H7 (cell line): ENCODE measurements at places on chromosomes 16 and 17.

DNA sequence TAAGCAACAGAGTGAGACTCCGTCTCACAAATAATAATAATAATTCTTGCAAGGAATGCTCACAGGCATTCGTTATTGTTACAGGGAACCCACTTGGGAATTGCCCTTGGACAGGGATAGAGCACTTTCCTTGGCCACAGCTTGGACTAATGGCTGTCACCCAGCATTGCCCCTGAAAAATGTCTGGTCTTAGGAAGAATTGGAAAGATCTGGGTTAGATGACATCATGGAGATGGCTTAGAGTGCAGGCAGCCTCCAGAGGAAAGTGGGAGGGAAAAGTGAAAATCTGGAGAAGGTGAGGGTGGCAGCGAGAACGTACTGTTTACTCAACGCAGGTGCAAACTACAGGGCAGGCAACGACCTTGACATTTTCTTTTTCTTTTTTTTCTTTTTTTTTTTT is 59.3 kb upstream of the MRTFB start:
- no peak for DNase-seq

DNA sequence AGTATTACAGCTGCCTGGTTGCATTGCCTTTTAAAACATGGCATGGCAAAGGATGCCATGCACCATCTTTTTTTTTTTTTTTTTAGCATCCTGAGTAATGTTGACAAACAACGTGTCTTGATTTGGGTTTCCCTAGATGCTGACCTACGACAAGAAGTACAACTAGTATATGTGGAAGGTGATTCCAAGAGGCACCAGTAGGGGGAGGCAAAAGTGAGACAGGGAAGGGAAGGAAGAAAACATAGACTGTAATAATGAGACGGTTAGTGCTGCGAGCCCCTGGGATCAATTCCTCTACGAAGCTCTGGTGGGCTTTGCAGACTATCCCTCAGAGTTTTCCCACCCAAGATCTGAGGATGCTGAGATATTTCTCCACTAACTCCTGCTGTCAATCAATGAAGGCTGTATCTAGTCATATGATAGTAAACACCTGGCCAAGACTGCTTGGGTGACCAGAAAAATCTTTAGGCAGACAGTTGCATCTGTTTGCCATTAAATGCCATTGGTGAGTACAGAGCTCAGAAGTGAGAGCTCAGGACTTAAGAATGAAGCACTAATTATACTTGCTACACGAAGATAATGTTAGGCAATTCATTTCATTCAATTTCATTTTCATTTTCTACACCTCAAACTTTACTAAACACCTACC is 458.6 kb upstream of the GOT2 start:
- peak; percentile 54 for DNase-seq

DNA sequence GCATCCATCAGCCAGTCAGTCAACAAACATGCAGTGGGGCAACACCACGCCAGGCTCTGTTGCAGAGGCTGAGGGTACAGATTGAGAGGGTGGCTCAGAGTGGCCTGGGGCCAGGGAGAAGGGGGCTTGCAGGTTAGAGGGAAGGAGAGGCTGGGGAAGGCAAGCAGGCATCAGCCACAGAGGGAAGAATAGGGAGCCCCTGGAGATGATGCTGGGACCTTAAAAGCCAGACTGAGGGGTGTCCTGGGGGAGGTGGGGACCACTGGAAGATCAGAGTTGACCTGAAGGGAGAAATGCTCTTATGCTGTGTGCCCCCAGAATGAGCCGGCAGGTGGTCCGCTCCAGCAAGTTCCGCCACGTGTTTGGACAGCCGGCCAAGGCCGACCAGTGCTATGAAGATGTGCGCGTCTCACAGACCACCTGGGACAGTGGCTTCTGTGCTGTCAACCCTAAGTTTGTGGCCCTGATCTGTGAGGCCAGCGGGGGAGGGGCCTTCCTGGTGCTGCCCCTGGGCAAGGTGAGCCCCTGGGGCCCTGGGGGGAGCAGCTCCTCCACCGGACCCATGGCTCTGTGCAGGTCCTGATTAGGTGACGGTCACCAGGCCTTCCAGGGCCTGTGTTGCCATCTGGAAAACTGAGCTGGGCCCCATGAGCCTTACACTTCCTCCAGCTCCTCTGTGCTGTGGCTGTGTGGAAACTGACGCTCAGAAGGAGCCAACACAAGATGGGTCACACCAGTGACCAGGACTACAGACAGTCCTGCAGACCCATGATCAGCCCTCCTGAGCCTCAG is 1.7 kb downstream of the CORO1A start:
- peak; percentile 26 for DNase-seq

DNA sequence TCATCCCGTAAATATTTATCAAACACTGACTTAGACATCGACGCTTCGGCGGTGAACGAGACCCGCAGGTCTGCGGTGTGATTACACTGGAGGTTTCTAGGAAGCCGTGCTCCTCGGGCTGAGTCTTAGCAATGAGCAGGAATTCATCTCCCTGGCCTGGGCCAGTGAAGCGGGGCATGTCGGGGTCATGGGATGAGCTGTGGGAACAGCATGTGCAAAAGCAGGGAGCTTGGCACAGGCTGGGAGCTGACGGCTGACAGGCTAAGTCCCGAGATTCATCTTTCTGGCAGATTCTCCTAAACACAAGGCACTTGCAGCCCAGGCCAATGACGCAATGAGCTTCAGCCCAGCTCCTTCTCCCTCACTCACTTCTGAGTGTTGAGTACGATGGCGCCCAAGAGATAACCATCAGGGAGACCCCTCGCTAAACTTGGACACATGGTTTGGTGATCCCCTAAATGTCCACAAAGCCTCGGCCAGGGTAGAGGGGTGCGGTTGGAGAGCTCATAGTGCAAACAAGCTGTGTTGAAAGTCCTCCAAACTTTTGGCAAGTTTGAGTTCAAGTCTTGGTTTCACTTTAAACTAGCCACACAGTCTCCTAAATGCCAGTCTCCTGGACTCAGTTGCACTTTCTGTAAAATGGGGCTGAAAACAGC is 12.8 kb downstream of the CRISPLD2 start:
- no peak for DNase-seq

DNA sequence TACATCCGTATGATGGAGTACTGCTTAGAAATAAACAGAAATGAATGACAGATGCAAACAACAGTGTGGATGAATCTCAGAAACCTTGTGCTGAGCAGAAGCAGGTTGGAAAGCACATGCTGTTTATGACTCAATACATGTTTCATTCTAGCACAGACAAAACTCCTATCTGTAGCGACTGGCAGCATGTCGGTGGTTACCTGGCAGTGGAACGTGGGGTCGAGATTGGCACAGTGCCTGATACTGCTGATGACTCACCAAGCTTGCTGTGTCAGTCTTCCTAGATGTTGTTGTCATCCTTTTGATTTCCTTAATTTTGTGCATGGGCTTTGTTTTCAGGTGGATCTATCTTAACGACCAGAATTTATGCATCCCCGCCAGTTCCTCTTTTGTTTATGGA is 62.1 kb downstream of the GAN start:
- no peak for DNase-seq

GRCh38 chr16:24996301-24996700 is 18.9 kb downstream of the ARHGAP17 start:
- DNase-seq: no peak

- DNase-seq: peak; percentile 55
Measured at GRCh38 chr17:7352910-7353635, 1.1 kb downstream of the KCTD11 start.

- peak; percentile 41 for DNase-seq
Measured at GRCh38 chr17:75734674-75735294, 13.5 kb downstream of the ITGB4 start.

DNA sequence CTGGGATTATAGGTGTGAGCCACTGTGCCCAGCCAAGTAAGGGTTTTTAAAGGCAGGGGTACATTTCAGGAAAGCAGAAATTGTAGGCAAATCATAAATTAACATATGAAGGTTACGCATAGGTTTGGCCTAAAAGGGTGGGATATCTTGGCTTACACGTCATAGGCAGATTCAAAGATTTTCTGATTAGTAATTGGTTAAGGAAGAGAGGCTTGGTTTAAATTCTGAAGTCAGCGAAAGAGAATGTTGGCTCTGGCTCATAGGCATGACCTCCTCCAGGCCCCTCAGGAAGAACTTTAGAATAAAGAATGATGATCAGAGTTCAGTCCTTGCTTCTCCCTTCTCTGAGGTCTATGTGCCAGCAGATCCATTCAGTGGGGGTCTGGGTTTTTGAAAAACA is 124.8 kb upstream of the RBBP6 start:
- no peak for DNase-seq

DNA sequence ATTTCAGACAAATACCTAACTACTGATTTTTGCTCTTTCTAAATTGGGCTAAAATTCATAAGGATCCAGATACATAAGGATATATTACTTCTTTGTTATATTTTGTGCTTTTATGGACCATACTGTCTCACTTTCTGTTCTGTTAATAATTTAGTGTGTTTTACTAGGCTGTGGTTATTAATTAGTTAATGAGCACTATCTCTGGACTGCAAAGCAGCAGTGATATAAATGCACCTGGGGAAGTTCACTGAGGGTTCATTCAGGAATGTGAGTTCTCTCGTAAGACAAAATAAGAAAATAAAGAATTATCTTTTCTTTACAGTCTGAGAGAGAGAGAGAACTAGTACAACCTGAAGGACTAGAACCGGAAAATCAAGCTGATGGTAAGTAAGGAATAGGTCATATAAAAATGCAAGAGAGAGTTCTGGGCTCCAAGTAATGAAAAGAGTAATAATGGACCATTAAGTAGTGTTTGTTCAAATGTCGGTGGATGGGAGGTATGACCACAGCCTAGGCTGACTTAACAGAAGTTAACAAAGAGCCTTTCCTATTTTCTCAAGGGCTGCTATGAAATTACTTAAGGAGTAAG is 55.6 kb downstream of the IKZF3 start:
- DNase-seq: no peak

GRCh38 chr16:26316683-26317464 is 625.1 kb downstream of the HS3ST4 start:
- peak; percentile 28 for DNase-seq

GRCh38 chr16:82425661-82426060 is 201.1 kb upstream of the CDH13 start:
- no peak for DNase-seq

- peak; percentile 63 for DNase-seq
Measured at GRCh38 chr16:88434746-88435145, 18.3 kb upstream of the ZFPM1 start.

GRCh38 chr17:1906662-1907101 is 76.9 kb downstream of the RPA1 start:
- no peak for DNase-seq

- DNase-seq: peak; percentile 89
Measured at GRCh38 chr16:66961065-66961744, at the start of gene CES3. CES3 (plus strand) TSS chr16:66961266; CDS start chr16:66961308, 42 bp downstream.

DNA sequence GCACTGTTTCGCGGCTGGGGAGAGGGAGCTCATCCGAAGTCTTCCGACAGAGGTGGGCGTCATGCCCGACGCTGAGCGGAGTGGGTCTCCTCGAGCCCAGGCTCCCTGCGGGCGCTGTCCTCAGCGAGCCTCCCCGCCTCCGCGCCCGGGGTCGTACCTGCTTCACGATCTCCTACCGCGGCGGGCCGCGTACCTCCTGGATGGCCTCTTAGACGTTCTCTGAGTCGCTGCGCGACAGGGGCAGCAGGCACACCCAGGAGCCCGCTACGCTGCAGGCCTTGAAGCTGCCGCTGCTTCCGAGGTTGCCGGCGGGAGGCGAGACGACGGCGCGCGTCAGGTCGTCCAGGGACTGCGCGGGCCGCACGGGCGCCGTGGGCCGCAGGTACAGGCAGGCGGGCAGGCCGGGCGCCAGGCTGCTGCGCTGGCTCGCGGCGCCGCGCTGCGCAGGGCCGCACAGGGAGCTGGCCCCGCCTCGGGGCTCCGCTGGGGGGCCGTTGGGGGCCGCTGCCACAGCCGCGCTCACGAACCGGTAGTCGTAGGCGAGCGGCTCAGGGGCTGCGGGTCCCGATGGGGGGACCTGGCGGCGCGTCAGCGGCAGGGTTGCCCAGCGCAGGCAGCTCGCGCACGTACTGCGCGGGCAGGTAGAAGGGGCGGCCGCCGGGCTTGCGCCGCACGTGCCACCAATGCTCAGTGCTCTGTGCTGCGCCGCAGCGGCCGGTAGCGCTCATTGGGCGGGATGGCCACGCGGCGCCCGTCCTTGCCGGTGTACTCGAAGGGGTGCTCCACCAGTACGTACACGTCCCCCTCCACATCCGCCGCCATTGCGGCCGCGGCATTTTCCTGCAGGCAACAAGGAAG is 116.4 kb upstream of the SMURF2 start:
- peak; percentile 81 for DNase-seq

GRCh38 chr17:80272366-80272765 is 11.7 kb downstream of the RNF213 start:
- DNase-seq: peak; percentile 10

- no peak for DNase-seq
Measured at GRCh38 chr16:54928016-54928356, 2.7 kb upstream of the IRX5 start.

DNA sequence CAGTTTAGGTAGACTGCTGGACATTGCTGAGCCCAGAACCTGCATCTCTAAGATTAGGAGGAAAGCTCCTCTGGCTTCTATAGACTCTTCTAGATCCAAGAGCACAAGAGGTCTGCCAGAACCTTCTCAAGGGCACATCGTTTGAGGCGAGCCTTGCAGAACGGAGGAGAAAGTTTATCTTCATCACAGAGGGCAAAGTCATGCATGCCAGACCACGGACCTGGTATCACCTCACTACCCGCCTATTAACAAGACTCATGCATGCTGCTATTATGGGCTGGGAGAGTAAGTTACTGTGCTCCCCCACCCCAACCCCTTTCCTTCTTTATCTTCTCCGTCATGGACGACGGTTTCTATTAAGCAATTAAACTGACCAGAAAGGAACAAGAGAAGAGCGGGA is 23.3 kb downstream of the MYH11 start:
- DNase-seq: no peak

DNA sequence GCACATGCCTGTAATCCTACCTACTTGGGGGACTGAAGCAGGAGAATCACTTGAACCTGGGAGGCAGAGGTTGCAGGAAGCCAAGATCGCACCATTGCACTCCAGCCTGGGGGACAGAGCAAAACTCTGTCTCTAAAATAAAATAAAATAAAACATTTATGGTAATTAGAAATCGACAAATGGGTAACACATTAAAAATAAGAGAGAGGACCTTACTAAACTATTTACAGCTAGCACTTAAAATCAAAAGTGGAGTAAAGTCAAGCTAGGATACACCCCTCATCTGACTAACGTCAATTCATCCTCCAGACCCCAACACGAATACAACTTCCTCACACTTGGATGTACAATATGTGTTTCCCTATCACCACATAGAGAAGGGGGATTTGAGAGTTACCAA is 27.8 kb upstream of the RHOT1 start:
- DNase-seq: no peak

GRCh38 chr17:3826191-3826590 is 19.9 kb downstream of the NCBP3 start:
- no peak for DNase-seq

GRCh38 chr16:87178177-87178863 is 138.9 kb downstream of the C16orf95 start:
- DNase-seq: peak; percentile 71

DNA sequence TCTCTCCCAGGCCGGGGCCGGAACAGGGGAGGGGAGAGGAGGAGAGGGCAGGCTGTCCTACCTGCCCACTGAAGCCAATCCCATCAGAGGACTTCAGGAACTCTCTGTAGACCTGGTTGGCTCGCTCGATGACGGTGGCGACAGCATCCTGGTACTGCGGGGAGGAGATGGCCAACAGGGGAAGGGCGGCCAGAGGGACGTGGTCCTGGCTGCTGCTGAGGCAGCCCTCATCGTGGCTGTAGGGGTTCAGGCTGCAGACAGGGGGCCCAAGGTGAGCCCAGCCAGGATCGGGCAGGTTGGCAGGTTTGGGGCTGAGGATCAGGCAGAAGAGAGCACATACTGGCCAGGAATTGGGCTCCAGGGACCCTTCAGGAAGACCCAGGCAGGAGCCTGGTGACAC is 34.2 kb downstream of the PIMREG start:
- DNase-seq: no peak
